HEK293T (cell line): ENCODE measurements at places on chromosomes 6 and 20.

GRCh38 chr6:117306227-117306790 is 41.0 kb downstream of the VGLL2 start:
- DNase-seq: no peak

- DNase-seq: no peak
Measured at GRCh38 chr6:154403788-154404187, 47.2 kb upstream of the IPCEF1 start.

DNA sequence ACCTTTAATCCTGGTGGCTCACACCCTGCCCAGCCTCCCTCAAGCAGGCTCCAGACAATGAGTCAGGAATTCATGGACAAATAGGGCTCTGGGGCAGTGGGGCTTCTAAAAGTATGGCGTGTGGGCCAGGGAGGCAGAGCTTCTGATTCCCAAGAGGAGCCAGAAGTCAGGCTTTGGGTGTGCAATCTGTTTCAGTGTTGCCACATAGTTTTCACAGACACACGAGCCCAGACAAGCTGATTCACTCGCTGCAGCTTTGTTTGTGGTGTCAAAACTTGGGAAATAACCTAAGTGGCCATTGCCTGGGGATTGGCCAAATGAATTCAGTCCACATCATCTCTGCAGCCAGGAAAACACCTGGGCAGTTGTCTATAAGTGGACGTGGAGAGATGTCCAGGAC is 9.2 kb downstream of the PEDS1 start:
- no peak for DNase-seq

DNA sequence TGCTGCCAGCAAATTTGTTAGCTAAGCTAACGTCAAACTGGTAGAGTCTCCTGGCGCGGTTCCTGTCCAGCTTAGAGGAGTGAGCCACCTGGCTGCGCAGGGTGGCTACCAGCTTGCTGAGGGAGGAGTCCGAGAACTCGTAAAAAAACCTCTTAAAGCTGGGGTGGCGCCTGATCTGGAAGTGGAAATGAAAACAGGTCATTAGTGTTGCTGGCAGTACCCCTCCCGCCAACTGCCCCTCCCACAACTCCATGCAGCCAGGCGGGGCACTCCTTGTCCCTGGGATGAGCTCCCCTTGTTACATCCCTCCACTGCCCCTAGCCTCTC is 17.3 kb downstream of the BNIP5 start:
- no peak for DNase-seq

GRCh38 chr20:33290852-33291251 is 7.8 kb downstream of the BPIFB1 start:
- DNase-seq: no peak

DNA sequence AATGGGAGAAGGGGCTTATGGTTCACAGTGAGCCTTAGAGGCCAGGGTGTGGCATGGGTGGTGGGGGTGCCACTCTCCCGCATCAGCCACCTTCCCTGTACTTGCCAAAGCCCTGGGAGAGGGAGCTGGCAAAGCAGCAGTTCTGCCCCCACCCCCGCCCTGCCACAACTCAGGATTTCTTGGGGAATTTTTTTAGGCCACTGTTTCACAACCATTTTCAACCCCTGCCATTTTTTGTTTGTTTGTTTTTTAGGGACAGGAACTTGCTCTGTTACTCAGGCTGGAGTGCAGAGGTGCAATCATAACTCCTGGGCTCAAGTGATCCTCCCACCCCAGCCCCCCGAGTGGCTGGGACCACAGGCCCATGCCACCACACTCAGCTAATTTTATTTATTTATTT is 22.4 kb upstream of the TM9SF4 start:
- DNase-seq: no peak
